Tibial nerve (tissue), 4 donors: ENCODE measurements at places on chromosomes 2 and 18. TPM values are rescaled to one million over a fixed set of nuclear protein-coding genes. Genes with fewer than 3 reads are reported as not detected.
A peak's percentile ranks its signal among the peaks of the same experiment; 100 is the strongest.

GRCh38 chr2:99216096-99216495, 35.1 kb downstream of the MRPL30 start:
- no peak for DNase-seq

- no peak for DNase-seq
Observed at GRCh38 chr2:120866483-120867140, 130.9 kb downstream of the GLI2 start.

DNA sequence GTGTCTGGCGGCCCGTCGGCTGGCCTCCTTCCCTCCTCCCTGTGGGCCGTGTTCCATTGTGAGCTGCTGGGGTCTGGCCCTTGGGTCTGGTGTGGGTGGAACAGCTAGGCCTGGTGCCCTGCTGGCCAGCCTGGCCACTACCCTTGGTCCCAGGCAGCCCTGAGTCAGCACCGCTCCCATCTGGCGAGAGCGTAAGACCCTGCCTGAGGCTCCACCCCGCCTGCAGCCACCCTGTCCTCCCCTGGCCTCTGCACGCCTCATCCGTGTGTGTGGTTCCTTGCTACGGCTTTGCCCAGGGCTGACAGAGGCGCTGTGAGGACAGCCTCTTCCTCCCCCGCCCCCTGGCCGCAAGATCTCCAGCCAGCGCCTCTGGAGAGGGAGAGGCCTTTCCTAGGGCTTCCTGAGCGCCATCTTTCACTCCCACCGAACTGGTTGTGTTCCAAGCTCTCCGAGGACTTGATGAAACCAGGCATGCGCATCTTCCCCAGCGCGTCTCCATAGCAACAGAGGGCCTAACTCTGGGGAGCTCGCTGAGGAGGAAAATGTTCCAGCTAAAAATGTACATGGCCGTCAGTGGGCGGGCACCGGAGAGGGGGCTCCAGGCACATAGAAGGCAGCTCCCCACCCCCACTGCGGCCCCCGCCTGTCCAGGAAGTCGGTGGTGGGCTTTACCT, 83.0 kb downstream of the STPG4 start:
- DNase-seq = peak; percentile 88

GRCh38 chr18:25284861-25285550, 67.0 kb downstream of the ZNF521 start:
- peak; percentile 43 for DNase-seq

DNA sequence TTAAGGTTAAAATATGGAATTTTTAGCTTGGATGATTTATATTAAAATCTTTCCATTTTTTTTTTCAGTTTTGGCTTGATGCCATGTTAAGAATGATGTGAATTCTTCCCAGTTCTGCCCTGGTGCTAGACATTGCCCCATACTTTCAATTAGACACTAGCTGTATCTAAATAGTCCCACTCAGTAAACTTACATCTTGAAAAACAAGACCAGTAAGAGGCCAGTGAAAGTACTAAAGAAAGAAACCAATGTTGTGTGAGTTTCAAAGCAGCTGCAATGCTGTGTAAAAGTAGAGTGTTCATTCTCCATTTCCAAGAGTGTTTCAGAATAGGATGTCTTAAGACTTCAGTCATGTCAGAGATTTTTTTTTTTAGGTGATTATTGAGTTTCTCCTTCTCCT, 40.0 kb upstream of the CYBRD1 start:
- DNase-seq = no peak

GRCh38 chr18:35172009-35172408, 68.8 kb upstream of the ZNF397 start:
- DNase-seq = no peak

DNA sequence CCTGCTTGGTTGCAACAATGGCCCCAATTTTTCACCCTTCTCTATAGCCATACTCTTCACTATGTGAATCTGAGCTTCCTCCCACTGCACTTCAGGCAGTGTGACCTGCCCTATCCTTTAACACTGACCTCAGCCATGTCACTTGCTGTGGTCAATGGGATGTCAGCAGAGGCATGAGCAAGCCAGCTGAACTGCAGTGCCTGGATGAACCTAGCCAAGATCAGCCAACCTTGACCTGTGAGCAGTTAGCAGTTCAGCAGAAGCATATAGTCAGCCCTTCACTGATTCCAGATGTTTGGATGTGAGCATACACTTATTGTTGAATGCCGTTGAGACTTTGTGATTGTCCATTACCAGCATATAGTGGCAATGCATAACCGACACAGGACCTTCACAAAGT, 63.4 kb upstream of the BOD1L2 start:
- no peak for DNase-seq

DNA sequence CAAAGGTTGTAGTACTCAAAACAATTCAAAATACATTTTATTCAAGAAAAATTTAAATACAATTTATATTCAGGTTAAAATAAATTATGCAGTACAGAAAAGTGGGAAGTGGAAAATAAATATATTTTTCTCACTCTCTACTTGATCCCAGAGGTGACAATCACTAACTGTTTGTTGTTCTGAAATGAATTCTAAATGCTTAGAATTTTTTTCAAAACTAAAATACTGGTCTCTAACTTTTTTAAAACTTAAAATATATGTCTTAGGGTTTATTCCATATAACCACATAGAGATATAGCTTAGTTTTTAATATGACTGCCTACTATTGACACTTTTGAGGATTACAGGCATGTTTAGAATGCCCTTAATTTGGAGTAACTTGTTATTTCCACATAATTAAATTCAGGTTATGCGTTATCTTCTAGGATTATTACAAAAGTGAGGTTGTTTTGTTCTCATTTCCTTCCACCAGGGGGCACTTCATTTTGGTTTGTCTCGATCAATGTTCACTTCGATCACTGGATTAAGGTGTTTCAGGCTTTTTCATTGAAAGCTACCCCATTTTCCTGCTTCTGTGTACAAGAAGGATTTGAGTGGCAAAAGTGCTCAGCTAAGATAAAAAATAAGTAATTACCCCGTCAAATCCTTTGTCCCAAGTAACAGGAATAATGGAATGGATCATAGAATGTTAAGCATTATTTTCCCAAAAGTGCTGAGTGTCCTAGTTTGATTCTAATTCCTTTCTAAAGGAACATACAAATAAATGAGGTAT, 27.1 kb upstream of the TFPI start:
- peak; percentile 51 for DNase-seq

DNA sequence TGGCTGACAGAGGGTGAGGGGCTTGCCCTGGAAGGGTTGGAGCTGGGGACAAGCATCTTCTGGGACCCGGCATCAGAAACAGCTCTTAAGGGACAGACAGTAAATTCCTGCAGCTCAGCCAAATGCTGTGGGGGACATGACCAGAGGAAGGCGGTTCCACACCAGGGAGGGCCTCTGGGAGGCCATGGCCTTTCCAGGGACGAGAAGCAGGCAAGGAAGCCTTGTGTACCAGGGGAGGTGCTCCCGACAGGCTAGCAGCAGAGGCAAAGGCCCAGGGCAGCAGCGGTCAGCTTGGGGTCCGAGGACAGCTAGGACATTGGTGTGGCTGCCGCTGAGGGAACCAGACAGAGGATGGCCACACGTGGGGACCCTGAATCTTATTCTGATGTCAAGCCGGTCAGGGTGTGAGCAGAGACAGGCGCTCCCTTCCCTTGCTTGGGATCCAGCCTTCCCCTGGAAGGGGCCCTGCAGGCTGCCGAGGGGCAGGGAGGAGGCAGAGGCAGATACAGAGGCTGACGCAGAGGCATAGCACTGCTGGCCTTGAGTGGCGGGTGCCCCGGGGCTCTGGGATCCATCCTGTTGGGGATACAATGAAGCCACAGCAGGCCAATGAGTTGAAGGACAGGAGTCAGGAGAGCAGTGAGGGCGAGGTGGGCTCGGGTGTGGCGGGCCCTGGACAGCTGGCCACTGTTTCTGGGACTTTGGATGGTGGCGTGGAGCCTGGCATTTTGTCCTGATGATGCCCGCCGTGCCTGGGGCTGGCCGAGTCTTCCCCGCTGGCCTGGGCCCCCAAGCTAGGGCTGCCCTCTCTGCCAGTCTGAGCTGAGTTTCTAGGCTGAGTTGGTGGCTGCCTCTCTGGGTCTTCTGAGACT, 64.1 kb upstream of the GPC1 start:
- no peak for DNase-seq

GRCh38 chr2:237044281-237044680, 41.4 kb upstream of the COPS8 start:
- no peak for DNase-seq

GRCh38 chr2:40803900-40804299, 352.0 kb upstream of the SLC8A1 start:
- no peak for DNase-seq

- DNase-seq = no peak
Observed at GRCh38 chr2:74072565-74072964, 75.1 kb downstream of the BOLA3 start.

DNA sequence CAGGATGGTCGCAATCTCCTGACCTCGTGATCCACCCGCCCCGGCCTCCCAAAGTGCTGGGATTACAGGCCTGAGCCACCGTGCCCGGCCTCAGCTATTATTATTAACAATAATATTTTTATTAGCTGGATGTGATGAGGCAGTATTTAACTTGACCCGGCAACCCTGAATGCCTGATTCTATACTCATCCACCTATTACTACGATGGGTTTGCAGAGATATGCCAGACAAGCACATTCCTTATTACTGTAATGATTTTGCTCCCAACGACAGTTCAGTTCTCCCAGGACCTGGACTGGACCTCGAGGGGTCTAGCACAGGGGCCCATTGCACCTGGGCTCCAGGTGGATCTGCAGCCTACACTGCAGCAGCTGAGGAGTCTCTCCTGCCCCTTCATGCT, 32.6 kb downstream of the BMP10 start:
- no peak for DNase-seq

DNA sequence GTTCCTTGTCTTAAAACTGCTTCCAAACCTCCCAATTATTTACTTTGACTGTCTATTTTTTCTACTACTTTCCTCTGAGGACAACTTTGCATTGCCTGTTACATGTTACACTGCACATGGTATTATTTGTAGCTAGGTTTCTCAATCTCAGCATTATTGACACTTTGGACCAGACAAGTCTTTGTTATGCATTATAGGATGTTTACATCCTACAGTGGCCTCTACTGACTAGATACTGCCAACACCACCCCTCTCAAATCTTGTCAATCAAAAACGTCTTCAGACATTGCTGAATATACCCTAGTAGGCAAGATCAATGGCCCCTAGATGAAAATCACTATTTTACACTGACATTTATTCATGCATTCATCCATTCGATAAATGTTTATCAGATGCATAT, 129.6 kb upstream of the DNAJC10 start:
- no peak for DNase-seq

The REG3G gene
- total RNA-seq = not detected

The RAB17 gene
- total RNA-seq = 2.1 TPM

The BARD1 gene
- 11.1 TPM for total RNA-seq

The SLC4A3 gene
- 3.3 TPM for total RNA-seq

The ZRANB3 gene
- total RNA-seq = 4.8 TPM

The RNU2-63P gene
- not detected for total RNA-seq

The ARHGAP15 gene
- total RNA-seq = 47.4 TPM

The MBOAT2 gene
- 23.7 TPM for total RNA-seq

The SERPINB10 gene
- total RNA-seq = not detected

The MC4R gene
- total RNA-seq = not detected

The RNF103 gene
- 55.3 TPM for total RNA-seq

The MBD2 gene
- total RNA-seq = 32.1 TPM
